SHP77 treated with DMSO at 0.1 percent for 48 hours (cell line): ENCODE measurements at places on chromosomes 2 and 18.

DNA sequence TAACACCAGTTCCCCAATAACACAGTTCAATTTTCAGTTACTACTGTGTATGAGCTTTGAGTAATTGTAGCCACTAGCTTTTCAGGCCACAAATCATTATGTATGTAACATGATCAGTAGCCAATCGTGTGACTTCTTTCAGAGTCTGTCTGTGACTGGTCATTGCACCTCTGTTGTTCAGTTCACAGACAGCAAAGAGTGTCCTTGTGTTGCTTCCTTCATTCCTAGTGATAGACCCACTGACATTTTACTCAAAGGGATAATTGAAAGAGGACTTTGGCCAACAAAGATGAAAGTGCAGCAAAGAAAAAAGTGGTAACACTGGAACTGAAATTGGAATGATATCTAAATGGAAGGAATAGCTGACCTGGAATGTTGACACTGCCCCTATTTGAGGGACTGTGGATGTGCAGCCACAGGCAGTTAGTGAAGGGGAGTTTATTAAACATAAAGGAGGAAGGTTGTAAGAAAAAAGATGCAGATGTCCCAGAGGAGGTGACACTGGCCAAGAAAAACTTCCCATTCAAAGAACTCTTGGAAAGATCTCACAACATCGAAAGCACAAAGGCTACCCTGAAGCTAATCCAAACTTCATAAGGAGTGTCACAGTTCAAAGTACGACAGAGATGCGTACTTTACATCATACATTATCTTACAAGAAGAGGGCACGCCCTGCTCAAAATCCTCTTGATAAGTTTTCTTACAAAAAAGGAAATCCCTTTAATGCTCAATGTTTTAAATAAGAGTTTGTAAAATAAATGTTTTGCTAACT lies 19.3 kb downstream of the TTC39C start:
- no peak for DNase-seq

DNA sequence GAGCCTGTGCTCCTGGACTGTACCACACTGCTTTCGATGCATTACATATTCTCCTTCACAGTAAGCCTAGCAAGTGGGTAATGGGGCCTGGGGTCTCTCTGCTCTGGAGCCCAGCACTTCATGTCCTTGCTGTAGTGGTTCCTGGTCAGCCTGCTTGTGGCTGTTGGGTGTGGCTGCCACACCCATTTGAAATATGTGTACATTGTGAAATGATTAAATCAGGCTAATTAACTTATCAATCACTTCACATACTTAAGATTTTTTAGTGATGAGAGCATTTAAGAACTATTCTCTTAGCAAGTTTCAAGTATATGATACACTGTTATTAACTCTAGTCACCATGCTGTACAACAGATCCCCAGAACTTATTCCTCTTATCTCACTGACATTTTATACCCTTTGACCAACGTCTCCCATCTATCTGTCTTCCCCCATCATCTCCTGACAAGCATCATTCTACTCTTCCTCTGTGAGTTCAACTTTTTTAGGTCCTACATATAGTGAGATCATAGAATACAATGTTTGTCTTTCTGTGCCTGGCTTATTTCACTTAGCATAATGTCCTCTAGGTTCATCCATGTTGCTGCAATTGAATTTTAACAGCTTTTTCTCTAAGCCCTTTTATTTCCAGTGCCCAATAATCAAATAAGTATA lies 92.1 kb downstream of the LYPD6 start:
- no peak for DNase-seq

- DNase-seq = no peak
These were observed 36.5 kb downstream of the CAB39 start for GRCh38 chr2:230749111-230749510.

- no peak for DNase-seq
These were observed 599.5 kb upstream of the SYT4 start for GRCh38 chr18:43876748-43877147.

DNA sequence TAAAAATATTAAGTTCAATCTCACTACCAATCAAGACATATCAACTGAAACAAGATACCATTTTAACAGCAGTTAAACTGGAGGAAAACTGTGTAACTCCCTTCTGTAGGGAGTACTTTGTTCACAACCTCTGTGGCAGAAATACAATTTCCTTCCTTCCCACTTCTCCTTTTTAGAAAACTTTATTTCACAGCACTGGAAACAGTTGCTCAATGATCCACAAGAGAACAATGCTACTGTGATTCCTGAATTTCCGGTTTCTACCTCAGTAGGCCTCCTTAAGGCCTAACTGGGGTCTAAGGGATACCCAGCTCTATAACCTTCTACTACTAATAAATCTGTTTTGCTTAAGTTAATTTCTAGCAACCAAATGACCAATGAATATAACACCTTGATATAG lies 14.1 kb downstream of the TLK1 start:
- no peak for DNase-seq

DNA sequence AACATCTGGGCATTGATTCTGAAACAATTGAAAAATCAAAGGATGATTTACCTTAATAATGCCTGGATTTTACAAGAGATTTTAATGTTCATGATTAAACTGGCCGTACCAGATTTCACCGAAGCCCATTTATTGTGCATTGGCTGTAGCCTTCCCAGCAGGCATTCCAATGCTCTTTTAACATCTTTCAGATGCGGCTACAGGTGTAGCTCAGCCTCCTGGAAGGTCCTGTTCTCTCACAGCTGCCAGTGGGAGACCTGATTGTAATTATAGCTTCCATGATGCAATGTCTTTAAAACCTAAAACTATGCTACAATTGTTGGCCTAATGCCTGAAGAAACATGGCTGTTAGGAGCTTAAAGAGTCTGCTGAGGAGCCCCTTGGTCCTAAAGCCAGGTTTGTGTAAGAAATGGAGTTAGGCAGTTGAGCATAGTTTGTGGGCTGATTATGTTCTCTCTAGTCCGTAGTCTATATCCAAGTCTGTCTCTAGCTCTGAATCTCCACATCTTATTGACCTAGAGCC lies 147.4 kb downstream of the CERS6 start:
- no peak for DNase-seq

DNA sequence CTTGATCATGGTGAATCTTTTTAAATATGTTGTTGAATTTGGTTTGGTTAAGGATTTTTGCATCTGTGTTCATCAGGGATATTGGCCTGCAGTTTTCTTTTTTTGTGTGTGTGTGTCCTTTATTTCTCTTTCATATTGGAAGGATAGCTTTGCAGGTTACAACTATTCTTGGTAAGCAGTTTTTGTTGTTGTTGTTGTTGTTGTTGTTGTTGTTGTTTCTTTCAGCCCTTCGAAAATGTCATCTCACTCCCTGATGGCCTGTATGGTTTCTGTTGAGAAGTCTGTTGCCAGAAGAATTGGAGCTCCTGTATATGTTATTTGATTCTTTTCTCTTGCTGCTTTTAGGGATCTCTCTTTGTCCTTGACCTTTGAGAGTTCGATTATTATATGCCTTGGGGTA lies 74.8 kb downstream of the SEMA4F start:
- DNase-seq = no peak

- no peak for DNase-seq
These were observed 45.9 kb upstream of the SIX2 start for GRCh38 chr2:45055162-45055605.

GRCh38 chr18:10131081-10131459 lies 217.3 kb downstream of the VAPA start:
- DNase-seq = no peak

- no peak for DNase-seq
These were observed 181.0 kb upstream of the CDH2 start for GRCh38 chr18:28357766-28358401.
